ENCODE measurements at places on chromosomes 16 and 17. TPM values are rescaled to one million over a fixed set of nuclear protein-coding genes. Genes with fewer than 3 reads are reported as not detected.
A peak's percentile ranks its signal among the peaks of the same experiment; 100 is the strongest.

DNA sequence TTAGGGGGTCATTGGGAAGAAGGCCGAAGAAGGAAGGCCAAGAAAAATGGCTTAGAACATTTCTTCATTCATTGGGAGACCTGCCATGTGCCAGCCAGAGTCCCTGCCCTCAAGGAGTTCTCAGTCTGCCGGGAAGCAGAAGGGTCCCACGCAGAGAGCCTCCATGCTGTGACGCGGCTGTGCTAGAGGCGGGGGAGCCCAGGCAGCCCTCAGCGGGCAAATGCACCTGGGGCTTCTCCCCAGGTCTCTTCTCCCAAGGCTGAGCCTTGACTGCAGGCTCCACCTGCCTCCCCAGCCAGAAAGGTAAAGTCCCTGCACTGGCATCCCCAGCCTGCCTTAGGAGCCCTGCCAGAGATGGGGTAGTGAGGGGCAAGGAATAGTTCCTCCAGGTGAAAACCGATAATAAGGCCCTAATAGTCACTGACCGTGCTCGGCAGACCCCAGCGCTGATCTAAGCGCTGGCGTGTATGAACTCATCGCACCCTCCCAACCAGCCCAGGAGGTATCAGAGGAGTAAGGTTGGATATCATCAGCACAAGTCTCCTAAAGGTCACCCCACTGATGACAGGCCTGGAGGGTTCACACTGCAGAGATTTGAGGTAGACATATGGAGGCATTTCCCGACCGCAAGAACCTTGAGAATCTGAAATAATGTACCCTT lies 6.0 kb upstream of the CDR2L start:
- no peak for DNase-seq

- DNase-seq: no peak
Observed at GRCh38 chr17:75615301-75615700, 17.9 kb upstream of the SMIM5 start.

DNA sequence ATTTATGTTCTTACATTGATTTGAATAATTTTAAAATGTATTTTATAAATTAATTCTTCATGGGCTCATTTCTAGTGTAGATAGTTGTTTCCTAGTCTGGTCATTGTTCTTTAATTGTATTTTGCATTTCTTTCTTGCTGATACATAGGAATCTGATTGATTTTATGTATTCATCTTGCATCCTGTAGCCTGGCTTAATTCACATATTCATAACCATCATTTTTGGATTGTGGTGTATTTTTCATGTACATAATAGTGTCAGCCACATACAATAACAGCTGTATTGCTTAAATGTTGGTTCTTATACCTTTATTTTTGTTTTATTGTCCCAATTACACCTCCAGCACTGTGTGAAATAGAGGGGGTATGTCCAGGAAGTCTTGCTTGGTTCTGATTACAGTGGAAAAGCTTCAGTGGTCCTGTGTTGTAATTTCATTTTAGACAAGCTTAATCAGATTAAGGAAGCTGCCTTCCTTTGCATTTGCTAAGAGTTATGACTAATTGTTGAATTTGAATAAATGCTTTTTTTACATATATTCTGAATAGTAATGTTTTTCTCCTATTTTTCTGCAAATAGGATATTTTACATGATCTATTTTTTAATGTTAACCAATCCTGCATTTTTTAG lies 103.7 kb downstream of the USP22 start:
- no peak for DNase-seq

DNA sequence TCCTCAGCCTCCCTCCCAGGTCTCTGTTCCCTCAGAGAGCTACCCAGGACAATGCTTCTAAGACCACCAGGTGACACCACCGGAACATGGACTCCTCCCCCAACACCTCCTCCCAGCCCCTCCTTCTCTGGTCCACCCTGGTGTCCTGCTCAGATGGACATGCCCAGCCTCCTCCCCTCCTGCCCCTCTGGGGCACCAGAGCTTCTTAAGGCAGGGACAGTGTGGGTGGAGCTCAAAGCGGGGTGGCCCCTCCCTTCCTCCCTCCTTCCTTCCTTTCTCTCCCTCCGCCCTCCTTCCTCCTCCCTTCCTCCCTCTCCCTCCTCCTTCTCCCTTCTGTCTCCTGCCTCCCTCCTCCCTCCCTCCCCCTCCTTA lies 22.7 kb downstream of the TRPV3 start:
- DNase-seq: peak; percentile 14

DNA sequence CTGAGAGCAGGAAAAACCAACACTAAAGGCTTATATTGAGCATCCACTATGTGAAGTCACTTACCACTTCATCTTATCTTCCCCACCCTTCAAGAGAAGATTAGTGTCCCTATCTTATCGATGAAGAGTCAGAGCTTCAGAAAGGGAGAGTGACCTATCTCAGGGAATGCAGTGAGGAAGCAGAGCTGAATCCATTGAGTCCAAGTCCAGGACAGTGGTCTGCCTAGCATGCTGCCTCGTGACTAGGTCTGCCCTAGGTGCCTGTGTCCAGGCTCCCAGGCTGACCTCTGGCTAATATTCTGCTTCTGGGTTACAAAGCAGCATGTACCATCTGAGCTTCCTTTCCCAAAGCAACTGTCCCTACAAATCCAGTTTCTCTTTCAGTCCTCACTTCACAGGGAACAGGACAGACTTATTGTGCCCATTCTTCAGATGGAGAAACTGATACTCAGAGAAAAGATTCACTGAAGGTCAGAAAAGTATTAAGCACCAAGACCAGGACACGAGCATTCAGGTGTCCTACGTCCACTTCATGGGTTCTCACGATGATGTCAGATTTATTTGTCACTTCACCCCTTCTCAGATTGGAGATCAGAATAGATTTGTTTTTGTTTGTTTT lies 13.3 kb upstream of the FZD2 start:
- DNase-seq: no peak

DNA sequence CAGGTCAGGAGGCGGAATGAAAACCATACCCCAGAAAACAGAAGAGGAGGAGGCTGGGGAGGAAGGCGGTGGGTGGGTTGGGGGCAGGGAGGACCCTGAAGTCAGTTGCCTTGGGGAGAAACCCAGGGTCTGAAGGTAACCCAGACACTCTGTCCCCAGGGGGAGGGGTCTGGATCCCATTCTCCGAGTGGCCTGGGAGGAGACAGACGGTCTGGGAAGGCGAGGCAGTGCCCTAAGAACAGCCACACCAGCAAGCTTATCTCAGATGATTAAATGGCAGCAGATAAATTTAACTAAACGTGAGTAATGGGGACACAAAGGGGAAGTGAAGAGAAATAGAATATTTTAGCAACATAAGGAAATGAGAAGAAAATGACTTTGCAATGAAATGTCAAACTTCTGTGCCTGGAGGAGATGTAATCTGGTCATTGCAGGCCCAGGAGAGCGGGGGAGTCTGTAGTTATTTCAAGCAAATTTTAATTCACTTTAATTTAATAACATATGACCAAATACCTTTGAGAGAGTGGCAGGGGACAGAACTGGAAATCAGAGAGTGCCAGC lies 21.4 kb upstream of the ZFP90 start:
- DNase-seq: no peak

GRCh38 chr17:65609286-65609685 lies 47.8 kb upstream of the AXIN2 start:
- no peak for DNase-seq

DNA sequence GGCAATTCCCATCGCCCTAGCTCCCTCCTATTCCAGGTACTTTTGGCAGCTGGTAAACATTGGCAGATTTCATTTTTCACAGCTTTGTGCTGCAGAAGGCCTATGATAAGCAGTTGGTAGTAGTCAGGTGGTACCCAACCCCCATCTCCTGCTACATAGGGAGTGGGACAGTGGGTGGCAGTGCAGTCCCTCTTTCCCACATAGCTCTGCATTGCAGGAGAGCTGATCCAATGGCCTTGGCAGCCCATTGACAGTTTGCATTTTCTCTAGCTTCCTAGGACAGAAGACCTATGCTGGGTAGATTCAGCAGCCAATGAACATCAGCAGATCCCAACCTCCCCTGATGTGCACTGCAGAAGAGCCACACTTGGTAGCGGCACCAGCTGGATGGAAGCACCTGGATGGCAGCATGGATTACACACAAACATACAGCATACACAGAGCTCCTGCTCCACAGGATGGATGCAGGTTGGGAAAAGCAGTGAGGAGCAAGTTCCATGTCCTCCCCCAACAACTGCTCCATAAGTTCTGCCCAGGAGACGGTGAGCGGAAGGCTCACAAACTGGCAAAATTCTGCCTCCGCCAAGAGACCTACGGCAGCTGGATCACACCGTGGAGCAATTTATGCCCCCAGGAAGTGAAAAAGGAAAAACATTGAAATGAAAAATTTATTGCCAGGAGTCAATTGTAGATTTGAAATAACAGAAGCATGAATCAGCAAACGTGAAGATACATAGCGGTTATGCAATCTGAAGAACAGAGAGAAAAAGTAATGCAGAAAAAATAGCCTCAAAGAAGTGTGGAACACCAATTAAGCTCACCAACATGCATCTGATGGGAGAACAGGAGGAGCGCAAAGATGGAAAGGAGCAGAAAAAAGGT lies 95.7 kb downstream of the CACNG1 start:
- no peak for DNase-seq

DNA sequence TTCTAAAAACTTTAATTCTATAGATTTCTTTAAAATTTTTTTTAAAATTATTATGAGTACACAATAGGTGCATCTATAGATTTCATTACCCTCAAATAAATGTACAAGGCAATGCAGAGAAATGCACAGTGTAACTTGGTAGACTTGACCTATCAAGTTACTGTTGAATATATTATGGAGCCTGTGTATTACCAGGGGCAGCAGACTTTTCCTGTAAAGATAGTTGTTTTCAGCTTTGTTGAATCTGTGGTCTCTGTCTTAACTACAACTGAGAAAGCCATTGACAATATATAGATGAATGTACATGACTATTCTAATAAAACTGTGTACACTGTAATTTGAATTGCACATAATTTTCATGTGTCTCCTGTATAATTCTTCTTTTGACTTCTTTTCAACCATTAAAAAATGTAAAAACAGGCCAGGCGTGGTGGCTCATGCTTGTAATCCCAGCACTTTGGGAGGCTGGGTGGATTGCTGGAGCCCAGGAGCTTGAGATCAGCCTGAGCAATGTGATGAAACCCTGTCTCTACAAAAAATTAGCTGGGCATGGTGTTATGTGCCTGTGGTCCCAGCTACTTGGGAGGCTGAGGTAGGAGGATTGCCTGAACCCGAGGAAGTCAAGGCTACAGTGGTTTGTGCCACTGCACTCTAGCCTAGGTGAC lies 39.4 kb downstream of the TENT4B start:
- no peak for DNase-seq

DNA sequence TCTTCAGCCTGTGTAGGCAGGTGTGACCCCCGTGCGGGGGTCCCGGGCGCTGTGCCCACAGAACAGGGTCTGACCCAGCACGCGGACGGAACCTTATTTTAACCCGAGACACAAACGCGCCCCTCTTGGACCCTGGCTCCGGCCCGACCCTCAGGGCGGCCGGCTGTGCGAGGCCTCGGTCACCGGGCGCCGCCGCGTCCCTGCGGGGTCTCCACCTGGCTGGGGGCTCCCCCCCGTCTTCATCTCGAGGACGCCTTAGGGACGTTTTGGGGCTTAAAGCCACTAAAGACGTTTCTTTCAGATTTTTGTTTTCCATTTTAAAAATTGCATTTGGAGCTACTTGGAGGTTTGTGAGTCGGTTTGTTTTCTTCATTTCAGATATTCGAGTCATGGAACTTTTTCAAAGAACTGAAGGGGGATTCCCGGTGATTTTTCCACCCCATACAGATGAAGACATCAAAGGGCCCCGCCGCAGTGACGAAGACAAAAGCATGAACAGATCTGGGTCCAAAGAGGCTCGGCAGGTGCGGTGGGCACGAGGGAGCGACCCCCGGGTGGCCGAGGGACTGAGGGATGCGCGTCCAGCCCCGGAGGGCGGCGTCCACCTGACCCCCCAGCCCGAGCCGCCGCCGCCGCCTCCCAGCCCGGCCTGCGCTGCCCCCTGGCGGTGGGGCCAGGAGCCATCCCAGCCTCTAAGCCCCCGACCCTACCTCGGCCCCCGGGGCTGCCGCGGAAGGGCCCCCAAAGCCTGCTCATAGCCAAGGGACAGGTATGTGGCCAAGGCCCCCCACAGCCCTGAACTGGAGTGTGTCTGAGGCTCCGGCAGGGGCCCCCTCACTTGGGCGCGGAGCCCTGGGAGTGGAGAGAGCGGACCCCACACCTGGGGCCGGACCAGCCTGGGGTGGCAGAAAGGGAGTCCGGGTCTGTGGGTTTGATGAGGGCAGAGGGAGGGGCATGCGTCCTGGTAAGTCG lies 3.8 kb upstream of the CD7 start:
- no peak for DNase-seq

DNA sequence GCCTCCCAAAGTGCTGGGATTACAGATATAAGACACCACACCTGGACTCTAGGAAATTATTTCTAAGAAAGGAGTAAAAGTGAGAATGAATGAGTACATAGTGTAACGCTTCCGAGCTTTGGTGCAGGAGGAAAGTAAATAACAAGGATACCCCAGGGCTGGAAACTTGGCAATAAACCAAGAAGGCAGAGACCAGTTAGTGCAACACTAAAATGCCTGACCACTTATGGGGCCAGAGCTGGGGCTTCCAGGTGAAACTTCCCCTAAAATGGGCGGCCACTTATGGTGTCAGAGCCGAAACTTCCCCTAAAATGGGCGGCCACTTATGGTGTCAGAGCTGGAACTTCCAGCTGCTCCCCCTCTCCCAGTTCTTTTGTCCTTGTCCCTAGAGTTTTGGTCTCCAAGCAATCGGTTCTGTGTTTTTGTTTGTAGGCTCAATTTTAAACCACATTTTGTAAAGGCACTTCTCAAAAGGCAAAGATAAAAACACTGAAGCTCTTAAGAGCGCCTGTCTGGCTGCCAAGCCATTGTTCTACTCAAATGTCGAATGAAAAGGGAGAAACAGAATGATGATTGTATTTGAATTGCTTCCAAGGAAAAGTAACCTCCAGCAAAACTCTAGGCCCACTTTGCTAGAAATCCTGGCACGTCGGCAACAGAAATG lies 63.9 kb downstream of the NXN start:
- no peak for DNase-seq

DNA sequence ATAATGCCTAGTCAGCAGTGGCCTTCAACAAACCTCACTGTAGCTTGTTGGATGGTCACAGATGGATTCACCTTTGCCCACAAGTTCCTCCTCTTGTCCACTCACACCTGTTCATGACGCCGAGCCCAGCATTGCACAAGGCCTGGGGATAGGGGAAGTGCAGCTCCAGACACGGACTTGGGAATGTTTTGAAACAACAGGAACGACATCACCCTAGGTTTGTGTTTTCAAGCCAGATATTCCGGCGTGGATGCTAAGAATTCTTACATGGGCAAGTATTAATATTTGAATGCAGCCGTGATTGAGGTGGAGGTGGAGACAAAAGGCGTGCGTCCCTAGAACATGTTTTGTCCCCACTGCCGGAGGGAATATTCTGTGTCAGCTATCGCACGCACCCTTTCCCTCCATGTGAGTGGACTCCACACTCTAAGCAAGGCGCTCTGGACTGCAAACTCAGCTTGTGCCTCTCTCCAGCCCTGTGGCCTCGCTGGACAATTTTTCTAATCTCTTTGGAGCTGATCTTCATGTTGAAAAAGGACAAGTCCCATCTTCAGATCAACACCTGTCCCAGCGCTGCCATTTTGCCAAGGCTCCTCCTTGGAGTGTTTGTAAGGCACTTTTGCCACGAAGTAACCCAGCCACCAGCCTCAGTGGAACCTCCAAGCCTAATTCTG lies 2.0 kb upstream of the BANP start:
- no peak for DNase-seq

- DNase-seq: no peak
Observed at GRCh38 chr16:73916829-73917594, 379.6 kb upstream of the PSMD7 start.

The CCL14 gene
- total RNA-seq: not detected

The NUTF2 gene
- 73.2 TPM for total RNA-seq

The HCRT gene
- total RNA-seq: not detected

The ITGAL gene
- total RNA-seq: 1.1 TPM

The CIBAR2 gene
- total RNA-seq: not detected

The ABCC3 gene
- 0.16 TPM for total RNA-seq

The KRTAP4-7 gene
- not detected for total RNA-seq

The ZNF48 gene
- 32.0 TPM for total RNA-seq

All from occipital lobe (tissue), 3 donors.